ENCODE measurements at places on chromosomes 12 and 14. TPM values are rescaled to one million over a fixed set of nuclear protein-coding genes. Genes with fewer than 3 reads are reported as not detected.

TMTC1 gene
- total RNA-seq: 5.4 TPM

SRRM4 gene
- under 0.01 TPM for total RNA-seq

NKX2-1 gene
- not detected for total RNA-seq

HOXC10 gene
- total RNA-seq: not detected

GLI1 gene
- total RNA-seq: 0.85 TPM

BICDL1 gene
- total RNA-seq: 18.7 TPM

DNA sequence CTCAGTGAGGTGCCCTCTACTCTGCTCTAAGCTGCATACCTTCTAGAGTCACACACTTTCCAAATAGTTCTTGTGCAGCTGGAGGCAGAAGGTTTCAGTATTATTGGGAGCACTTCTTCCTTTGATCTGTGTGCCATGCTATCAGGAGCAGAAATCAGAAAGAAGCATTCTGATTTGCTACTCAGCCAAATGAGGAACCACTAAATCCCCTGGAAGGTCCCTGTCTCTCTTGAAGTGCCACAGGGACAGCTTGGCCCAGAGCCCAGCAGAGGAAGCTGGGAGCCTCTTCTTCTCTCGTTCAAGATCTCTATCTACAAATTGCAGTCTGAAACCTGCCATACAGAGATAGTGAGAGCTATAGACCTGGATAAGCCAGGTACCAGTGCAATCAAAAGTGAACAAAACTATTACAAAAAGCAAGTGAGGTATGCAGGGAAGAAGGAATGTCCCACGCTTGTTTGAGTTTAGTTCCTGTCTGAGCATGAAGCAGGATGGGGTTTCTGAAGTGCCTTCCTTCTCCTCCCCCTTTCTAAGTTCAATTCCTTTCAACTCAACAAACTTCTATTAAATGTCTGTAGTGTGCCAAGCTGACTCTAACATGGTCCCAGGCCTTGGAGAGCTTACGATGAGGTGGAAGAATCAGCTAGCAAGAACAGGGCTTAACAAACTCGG lies 100.9 kb upstream of the PARP11 start:
- no peak overlapping the region for H3K4me3 ChIP-seq
- no peaks in the 10 kb centered on the region for H3K27me3 ChIP-seq
- H3K27ac ChIP-seq: peak overlapping the region; percentile 72
- peaks cover 7% of the 10 kb centered on the region for H3K4me1 ChIP-seq
- DNase-seq: no peak

DNA sequence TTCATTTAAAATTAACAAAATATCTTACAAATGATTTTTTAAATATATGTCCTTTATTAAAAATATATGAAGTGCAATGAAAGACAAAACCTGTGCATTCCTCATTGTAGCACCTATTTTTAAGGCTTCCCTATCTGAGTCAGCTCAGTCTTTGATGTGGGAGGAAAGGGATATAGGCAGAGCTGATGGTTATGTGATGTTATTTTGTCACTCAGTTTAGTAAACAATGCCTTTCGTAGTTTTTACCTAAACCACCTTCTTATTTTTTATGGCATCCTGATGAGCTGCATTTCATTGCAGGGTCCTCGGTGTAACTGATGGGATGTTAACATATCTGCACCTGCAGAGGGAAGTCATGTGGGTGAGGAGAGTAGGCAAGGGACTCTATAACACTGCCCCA lies 58.9 kb upstream of the FRMD6 start:
- no peaks in the 10 kb centered on the region for H3K27me3 ChIP-seq
- H3K36me3 ChIP-seq: no peaks in the 10 kb centered on the region
- no peak overlapping the region for H3K4me3 ChIP-seq
- H3K27ac ChIP-seq: no peak overlapping the region
- no peaks in the 10 kb centered on the region for H3K4me1 ChIP-seq

DNA sequence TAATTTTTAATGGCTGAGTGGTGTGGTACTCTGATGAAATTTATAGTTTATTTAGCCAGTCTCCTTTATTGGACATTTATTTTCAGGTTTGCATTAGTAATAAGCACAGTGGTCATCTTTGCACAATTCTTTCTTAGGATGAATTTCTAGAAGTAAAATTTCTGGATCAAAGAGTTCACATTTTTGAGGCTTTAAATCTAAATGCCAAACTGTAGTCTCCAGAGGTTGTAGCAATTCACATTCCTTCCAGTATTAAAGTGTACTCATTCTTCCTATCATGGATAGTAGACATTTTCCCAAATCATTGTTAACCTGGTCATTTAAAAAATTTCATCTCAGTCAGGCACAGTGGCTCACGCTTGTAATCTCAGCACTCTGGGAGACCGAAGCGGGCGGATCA lies 24.8 kb downstream of the SLC39A9 start:
- H3K27ac ChIP-seq: no peak overlapping the region
- H3K36me3 ChIP-seq: peaks cover 26% of the 10 kb centered on the region
- no peak overlapping the region for H3K4me3 ChIP-seq

DNA sequence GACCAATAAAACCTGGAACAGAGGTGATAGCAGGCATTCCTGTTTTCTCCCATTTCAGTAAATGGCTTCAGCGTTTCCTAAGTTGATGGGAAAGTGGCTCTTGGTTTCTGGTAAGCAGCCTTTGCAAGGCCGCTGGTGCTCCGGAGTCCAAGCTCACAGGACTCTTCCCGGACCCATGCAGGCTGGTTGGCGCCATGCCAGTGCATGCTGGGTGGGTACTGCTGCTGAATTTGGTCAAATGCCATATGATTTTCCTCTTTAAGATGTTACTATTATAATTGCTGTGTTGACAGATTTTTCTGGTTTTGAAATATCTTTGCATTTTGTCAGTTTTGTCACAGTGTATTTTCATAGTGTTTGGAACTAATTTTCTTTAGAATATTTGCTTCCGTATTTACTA lies 27.7 kb downstream of the PPP2R5C start:
- no peaks in the 10 kb centered on the region for H3K36me3 ChIP-seq
- H3K4me1 ChIP-seq: peaks cover 2% of the 10 kb centered on the region
- no peak overlapping the region for H3K27ac ChIP-seq
- no peak overlapping the region for H3K4me3 ChIP-seq

- H3K4me1 ChIP-seq: peaks cover 22% of the 10 kb centered on the region
- no peaks in the 10 kb centered on the region for H3K36me3 ChIP-seq
- no peak overlapping the region for H3K27ac ChIP-seq
- no peaks in the 10 kb centered on the region for H3K27me3 ChIP-seq
Measured at GRCh38 chr14:99041820-99042174, 230.2 kb downstream of the BCL11B start.

- peak overlapping the region; percentile 70 for H3K4me3 ChIP-seq
- H3K27me3 ChIP-seq: no peaks in the 10 kb centered on the region
- peak overlapping the region; percentile 88 for H3K27ac ChIP-seq
- H3K4me1 ChIP-seq: peaks cover 6% of the 10 kb centered on the region
- DNase-seq: peak; percentile 70
- no peaks in the 10 kb centered on the region for H3K36me3 ChIP-seq
Measured at GRCh38 chr14:81464253-81465002, 64.3 kb upstream of the STON2 start.

DNA sequence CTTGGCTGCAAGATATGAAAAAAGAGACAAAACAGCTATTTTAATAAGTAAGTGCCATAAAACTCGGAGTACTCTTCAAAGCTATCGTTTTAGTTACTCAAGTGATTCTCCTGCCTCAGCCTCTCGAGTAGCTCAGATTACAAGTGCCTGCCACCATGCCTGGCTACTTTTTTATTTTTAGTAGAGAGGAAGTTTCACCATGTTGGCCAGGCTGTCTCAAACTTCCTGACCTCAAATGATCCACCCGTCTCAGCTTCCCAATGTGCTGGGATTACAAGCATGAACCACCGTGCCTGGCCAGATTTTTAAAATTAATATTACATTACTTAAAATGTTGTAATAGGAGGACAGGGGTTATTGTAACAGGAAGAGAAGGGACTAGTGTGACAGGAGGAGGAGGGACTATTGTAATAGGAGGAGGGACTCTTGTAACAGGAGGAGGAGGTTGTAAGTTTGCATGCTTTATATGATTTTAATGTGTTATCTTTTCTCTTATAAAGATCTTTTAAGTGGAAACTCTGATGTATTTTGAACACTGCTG lies 61.3 kb downstream of the KITLG start:
- no peak overlapping the region for H3K4me3 ChIP-seq
- no peaks in the 10 kb centered on the region for H3K27me3 ChIP-seq
- DNase-seq: no peak
- no peaks in the 10 kb centered on the region for H3K4me1 ChIP-seq
- H3K36me3 ChIP-seq: no peaks in the 10 kb centered on the region

GRCh38 chr12:130754234-130754901 lies 38.3 kb upstream of the RIMBP2 start:
- H3K27ac ChIP-seq: no peak overlapping the region
- no peak for DNase-seq
- H3K27me3 ChIP-seq: no peaks in the 10 kb centered on the region
- H3K4me1 ChIP-seq: no peaks in the 10 kb centered on the region
- H3K36me3 ChIP-seq: no peaks in the 10 kb centered on the region

- no peak overlapping the region for H3K27ac ChIP-seq
- no peaks in the 10 kb centered on the region for H3K27me3 ChIP-seq
- no peaks in the 10 kb centered on the region for H3K36me3 ChIP-seq
- DNase-seq: no peak
Measured at GRCh38 chr12:87425942-87426554, 603.2 kb downstream of the C12orf50 start.

DNA sequence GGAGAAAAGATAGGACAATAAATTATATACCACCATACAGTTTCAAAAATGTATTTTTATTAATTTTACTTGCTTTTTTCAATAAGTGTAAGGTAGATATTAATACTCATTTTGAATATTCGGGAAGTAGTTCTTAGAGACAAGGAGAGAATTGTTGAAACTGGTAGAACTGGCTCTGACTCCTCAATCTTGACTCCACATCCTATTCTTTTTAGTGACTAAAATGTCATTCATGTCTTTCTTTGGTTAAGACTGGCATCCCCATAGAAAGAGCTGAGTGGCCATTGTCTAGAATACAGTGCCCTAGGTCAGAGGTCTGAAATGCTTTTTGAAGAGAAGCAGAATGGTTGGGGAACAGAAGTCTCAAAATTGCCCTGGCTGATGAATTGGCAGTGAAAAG lies 177.6 kb upstream of the LRIG3 start:
- H3K27ac ChIP-seq: no peak overlapping the region
- DNase-seq: no peak
- H3K4me3 ChIP-seq: no peak overlapping the region
- no peaks in the 10 kb centered on the region for H3K27me3 ChIP-seq
- H3K4me1 ChIP-seq: no peaks in the 10 kb centered on the region

GRCh38 chr12:52401526-52401925 lies 4.6 kb downstream of the KRT82 start:
- H3K27me3 ChIP-seq: no peaks in the 10 kb centered on the region
- H3K4me1 ChIP-seq: no peaks in the 10 kb centered on the region
- no peak for DNase-seq

- no peak for DNase-seq
- peaks cover 5% of the 10 kb centered on the region for H3K4me1 ChIP-seq
- H3K27ac ChIP-seq: no peak overlapping the region
Measured at GRCh38 chr14:96497087-96497486, 5.1 kb upstream of the PAPOLA start.

GRCh38 chr12:92342574-92342973 lies 196.9 kb upstream of the BTG1 start:
- H3K36me3 ChIP-seq: no peaks in the 10 kb centered on the region
- DNase-seq: no peak
- no peaks in the 10 kb centered on the region for H3K27me3 ChIP-seq
- no peak overlapping the region for H3K4me3 ChIP-seq

GRCh38 chr12:76020731-76021672 lies 10.6 kb downstream of the PHLDA1 start:
- no peaks in the 10 kb centered on the region for H3K4me1 ChIP-seq
- H3K4me3 ChIP-seq: no peak overlapping the region
- peak overlapping the region; percentile 52 for H3K27ac ChIP-seq
- H3K36me3 ChIP-seq: no peaks in the 10 kb centered on the region

DNA sequence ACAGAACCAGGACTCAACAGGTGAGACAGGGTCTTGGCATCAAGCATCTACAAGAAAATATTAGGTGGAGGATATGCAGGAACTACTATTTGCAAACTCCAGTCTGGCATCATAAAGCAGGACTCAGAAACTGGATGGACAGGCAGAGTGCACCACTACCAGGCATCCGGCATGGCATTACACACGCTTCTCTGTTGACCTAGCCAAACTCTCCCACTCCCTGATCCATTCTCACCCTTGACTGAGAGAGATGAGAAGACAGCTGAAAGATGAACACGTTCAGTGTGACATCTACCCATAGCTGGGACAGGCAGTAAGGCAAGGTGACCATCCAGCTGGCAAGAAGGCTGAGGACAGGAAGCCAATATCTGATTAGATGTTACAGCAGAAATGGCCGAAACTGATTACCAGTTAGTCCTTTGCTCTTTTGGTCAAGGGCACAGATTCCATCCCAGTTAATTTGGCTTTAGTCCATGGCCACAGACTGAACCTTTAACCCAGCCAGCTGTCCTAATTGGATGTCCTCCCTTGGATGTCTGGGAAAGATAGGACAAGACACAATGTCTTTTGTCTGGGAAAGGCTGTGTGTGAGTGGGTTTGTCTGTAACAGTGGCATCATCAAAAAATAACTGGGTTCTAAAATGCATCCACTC lies 71.6 kb downstream of the BBS10 start:
- no peak overlapping the region for H3K27ac ChIP-seq
- DNase-seq: no peak
- no peaks in the 10 kb centered on the region for H3K27me3 ChIP-seq

- no peak overlapping the region for H3K4me3 ChIP-seq
- DNase-seq: no peak
- no peaks in the 10 kb centered on the region for H3K36me3 ChIP-seq
- no peaks in the 10 kb centered on the region for H3K27me3 ChIP-seq
Measured at GRCh38 chr14:100837805-100838350, 12.0 kb downstream of the MEG3 start.

- H3K36me3 ChIP-seq: peaks cover 30% of the 10 kb centered on the region
- H3K4me1 ChIP-seq: no peaks in the 10 kb centered on the region
- H3K27ac ChIP-seq: no peak overlapping the region
- no peak for DNase-seq
- no peak overlapping the region for H3K4me3 ChIP-seq
- H3K27me3 ChIP-seq: no peaks in the 10 kb centered on the region
Measured at GRCh38 chr14:71720978-71721624, 211.1 kb upstream of the RGS6 start.

DNA sequence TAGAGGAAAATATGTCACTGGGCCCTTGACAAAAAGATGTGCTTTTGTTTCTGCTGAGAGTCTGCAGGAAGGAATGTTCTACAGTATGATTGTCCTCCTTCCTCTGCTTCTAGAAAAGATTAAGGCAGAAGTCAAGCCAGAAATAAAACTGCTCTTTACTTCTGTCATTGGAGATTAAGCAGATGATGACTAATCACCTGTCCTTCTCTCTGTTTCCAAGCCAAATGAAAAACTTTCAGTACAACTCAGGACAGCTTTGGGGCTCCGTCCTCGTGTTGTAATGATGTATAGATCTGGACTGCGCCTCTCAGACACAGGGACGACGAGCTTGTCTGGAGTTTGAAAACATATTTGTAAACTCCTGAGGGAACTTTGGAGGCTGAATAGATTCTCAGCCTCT lies 159.3 kb downstream of the DYRK2 start:
- H3K4me1 ChIP-seq: peaks cover 29% of the 10 kb centered on the region
- H3K27ac ChIP-seq: no peak overlapping the region
- no peak overlapping the region for H3K4me3 ChIP-seq

GRCh38 chr14:74562515-74563232 lies 49.4 kb downstream of the LTBP2 start:
- no peak overlapping the region for H3K4me3 ChIP-seq
- H3K27me3 ChIP-seq: no peaks in the 10 kb centered on the region
- DNase-seq: no peak
- no peaks in the 10 kb centered on the region for H3K4me1 ChIP-seq
- H3K36me3 ChIP-seq: no peaks in the 10 kb centered on the region
